ENCODE measurements at places on chromosomes 3 and 15.

- DNase-seq, result no peak
Measured at GRCh38 chr3:127640042-127640355, 11.0 kb downstream of the PODXL2 start.

GRCh38 chr15:60656041-60656440 is 177.1 kb upstream of the ICE2 start:
- no peak for DNase-seq

DNA sequence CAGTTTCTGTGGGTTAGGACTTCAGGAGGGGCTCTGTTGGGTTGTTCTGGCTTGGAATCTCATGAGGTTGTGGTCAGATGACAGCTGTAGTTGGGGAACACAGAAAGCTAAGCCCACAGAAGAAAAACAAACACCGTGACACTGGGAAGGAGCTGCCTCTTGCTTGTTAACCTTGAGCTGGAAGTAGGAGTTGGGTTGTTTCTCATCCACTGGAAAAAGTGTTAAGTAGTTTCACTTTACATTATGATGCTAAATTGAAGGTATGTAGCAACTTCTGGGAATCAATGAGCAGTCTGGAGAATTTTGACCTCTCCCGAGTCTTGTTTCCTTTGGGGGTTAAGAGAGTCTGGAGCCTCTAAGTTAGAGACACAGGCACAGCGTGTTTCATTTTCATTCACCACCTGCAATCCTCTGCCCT is 20.4 kb downstream of the HACD3 start:
- DNase-seq, result no peak

GRCh38 chr15:91941871-91942658 is 88.6 kb downstream of the SLCO3A1 start:
- DNase-seq, result no peak

DNA sequence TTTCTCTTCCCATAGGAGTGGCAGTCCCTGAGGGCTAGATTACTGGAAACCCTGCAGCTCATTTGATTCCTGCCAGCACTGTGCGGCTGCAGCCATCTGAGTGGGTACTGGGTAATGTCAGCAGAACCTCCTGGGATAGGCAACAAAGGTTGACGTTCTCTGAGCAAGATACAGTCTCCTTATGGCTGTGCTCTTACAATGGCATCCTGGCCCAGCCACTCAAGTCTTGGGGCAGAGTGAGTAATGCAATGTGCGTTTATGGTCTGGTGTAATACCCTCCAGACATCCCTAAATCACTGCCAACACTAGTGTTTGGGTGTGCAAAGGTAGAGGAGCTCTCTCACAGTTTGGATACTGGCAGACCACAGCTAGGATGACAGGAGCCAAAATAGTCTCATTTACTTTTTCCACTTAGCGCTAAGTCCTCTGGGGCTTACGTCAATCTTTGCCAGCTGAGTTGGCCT is 775.8 kb downstream of the ZNF385D start:
- no peak for DNase-seq

Measured in stimulated activated CD4-positive, alpha-beta T cell treated with anti-CD3 and anti-CD28 coated beads, Interleukin-1b, Interleukin-23, amount 100 ng/mL, for 4 hours (primary cell).